Stimulated activated CD8-positive, alpha-beta memory T cell treated with anti-CD3 and anti-CD28 coated beads, Interleukin-15, amount 100 ng/mL, for 4 hours (primary cell): ENCODE measurements at places on chromosomes 4 and X.

GRCh38 chr4:16914208-16914607 is 15.8 kb upstream of the LDB2 start:
- no peak for DNase-seq

- DNase-seq: no peak
Measured at GRCh38 chr4:166044871-166045270, 171.8 kb downstream of the TLL1 start.

GRCh38 chrX:69161786-69162349 is 3.4 kb downstream of the PJA1 start:
- no peak for DNase-seq

DNA sequence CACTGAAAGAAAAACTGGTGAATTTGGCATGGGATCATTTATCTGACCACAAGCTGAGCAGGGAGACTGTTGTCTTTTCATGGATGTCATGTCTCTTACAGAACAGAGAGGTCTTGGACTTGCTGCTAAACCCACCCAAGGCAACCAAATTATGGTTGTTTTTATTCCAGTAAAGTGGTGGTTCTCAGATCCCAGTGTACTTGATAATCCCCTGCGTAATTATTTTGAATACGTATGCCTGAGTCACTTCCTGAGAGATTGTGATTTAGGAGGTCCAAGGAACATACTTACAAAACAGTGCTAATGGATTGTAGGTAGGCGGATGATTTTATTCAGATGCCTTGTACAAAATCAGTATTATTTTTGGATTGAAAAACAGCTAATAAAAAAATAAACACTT is 585.6 kb downstream of the IL1RAPL1 start:
- DNase-seq: no peak

DNA sequence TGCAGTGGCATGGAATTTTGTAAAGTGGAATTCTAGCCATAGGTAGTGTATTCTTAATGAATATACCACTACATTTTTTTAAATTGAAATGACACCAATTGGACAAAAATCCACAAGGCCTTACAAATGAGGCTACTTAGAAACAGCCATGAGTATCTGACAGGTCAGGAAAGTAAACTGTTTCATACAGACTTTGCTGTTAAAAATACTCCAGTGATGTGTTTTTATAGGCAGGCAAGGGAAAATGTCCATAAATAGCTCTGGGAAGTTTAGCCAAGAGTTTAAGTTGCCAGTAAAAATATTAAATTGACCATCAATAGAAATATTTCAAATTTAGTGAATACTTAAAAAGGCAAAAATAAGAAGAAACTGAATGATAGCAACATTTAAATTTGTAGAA is 41.8 kb upstream of the PDLIM5 start:
- DNase-seq: no peak

- DNase-seq: no peak
Measured at GRCh38 chrX:148784137-148784536, 283.7 kb downstream of the AFF2 start.

DNA sequence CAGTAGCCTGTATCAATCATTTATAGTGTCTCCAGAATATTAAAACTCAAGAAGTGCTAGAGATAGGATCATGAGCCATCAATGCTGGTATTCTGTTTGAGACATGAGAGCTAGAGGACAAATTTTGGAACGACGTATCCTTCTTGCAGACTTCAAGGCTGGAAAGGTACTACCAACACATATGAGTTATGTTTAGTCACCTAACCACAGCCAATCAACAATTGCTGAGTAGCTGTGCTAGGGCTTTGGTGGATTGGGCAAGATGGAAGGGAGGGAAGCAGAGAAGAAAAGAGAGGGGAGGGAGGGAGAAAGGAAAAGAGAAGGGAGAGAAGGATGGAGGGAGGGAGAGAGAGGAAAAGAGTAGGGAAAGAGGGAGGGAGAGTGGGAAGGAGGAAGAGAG is 21.6 kb upstream of the RAI2 start:
- DNase-seq: no peak

DNA sequence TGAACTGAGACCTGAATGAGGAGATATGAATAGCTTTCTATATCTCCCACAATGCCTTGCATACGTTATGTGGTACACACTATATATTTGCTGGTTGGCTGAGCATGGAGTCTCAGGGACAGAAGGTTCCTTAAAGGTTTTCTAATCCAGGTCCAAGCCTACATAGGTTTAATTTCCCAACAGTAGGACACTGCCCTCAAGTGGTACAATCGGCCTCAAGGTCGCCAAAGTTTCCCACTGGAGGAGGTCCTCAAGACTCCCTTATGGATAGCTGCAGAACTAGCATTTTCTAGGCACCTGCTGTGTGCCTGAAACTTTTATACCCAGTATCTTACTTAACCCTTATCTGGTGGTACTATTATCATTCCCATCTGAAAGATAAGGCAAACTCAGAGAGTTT is 21.0 kb upstream of the EFNB1 start:
- DNase-seq: no peak

DNA sequence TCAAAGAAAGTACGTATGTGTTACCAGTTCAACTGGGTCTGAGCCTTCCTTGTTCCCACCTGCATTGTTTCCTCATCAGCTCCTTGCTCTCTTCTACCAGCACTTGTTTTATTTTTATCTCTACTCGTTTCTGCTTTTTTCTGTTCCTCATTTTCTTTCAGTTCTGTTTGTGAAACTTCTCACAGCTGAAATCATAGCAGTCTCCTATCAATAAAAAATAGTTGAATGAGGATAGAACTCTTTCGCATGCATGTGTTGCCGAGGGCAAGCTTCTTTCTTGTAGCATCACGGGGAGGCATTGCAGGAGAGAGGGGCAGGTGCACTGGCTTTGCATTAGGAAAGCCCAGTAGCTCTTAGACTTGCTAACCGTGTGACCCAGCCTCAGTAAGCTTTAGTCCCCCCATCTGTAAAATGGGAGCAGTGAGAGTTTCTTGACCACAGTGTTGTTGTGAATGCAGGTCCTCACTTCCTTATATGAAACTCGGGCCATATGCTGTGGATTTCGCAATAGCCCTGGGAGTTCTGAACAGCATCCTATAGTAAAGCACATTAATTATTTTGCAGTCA is 24.7 kb downstream of the OFD1 start:
- no peak for DNase-seq

- DNase-seq: no peak
Measured at GRCh38 chr4:22881411-22881810, 188.7 kb downstream of the GBA3 start.

- no peak for DNase-seq
Measured at GRCh38 chr4:101846550-101846949, 56.0 kb downstream of the BANK1 start.

DNA sequence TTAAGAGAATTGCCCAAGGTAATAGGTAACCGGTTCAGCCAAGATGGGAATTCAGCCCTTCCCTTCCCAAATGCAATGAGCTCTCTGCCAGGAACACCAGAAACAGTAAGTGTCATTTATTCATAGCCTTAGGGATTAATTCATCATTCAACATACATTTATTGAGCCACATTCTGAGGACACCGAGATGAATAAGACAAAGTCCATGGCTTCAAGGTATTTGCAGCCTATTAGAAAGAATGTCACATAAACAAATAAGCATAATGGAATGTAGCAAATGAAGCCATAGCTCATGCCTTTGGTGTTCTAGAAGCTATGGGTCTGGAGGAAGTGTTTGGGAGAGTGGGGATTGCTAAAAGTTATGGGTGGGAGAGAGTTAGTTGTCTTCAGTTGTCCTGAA is 6.3 kb upstream of the TAB3 start:
- DNase-seq: no peak

DNA sequence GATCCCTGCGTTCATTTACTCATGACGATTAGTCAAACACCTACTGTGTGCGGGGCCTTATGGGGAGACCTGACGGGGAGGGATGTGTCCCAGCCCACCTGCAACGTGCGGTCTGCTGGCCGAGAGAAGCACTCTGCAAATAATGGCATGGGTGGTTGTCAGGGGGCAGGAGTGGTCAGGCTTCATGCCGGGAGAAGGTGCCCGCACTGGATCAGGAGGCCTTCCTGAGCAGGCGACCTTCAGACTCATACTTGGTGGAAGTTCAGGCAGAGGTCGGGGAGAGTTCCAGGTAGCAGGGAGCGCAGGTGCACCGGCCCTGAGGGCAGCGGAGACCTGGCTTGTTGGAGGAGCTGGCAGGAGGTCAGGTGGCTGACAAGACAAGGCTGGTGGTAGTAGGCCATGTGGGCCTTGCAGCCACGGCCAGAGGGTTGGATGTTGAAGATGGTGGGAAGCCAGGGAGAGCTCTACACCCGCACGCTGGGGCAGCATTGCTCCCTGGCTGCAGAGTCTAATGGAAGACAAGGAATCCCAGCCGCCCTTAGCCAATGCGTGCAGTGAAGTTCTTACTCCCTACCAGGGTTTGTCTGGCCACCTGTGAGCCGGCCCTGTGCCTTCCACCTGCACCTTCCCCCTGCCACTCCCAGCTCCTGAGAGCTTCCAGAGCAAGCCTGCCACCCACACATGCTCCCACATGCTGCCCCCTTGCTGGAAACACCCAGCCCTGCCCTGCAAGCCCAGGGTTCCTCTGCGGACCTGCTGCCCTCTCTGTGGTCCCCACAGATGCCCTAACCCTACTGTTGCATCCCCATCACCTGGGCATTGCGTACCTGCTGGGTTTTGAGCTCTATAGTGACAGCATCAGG is 97.3 kb downstream of the PSAPL1 start:
- DNase-seq: no peak

DNA sequence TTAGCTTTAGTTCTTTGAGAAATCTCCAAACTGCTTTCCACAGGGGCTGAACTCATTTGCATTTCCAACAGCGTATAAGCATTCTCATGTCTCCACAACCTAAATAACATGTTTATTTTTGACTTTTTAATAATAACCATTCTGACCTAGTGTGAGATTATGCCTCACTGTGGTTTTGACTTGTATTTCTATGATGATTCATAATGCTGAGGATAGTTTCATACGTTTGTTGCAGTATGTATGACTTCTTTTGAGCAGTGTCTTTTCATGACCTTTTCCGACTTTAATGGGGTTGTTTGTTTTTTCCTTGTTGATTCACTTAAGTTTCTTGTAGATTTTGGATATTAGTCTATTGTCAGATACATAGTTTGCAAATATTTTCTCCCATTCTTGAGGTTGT is 1833.0 kb upstream of the PCDH10 start:
- no peak for DNase-seq

DNA sequence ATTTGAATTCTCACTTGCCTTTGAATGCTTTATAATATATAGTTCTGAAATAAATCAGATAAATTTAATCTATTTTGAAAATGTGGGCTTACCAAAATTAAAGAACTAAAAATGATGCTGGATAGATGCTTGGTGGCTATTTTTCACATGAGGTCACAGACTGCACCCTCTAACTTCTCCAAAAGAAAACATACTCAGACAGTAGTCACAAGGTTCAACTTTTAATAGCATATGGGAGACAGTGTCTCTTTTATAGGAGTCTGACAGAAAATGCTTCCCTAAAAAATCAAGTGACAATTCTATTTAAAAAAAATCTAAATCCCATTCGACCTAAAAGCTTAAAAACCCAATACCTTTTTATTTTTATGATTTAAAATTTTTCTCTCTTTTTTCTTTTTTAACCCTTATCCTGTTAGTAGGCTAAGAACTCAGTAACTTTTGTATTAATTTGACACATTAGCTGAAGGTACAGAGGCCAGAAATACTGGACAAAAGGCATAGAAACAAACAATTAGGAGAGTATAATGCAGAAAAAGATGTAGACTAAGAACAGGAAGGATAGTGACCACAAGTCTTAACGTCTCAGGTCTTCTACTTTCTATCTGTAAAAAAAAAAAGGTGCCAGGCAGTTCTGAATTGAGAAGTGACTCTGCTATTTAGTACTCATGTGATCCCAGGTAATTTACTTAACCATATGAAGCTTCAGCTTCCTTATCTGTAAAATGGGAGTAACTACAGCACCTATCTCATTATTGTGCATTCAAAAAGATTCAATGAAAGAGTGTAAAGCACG is 7.6 kb downstream of the TIGD4 start:
- no peak for DNase-seq

GRCh38 chrX:48509245-48509590 is 426 bp downstream of the PORCN start:
- DNase-seq: no peak

DNA sequence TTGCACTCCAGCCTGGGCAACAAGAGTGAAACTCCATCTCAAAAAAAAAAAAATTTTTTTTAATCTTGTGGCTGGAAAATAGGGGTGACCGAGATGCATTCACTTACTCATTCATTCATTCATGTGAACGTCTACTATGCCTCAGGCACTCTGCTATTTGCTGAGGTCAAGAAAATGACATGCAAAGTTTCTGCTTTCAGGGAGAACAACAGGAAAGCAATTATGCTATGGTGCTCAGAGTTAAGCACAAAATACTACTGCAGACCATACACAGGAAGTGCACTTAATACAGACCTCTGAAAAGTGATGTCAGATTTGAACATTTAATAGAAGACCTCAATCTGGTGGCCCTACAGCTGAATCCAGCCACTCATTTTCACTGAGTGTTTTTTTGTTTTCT is 59.6 kb upstream of the DUSP21 start:
- no peak for DNase-seq

DNA sequence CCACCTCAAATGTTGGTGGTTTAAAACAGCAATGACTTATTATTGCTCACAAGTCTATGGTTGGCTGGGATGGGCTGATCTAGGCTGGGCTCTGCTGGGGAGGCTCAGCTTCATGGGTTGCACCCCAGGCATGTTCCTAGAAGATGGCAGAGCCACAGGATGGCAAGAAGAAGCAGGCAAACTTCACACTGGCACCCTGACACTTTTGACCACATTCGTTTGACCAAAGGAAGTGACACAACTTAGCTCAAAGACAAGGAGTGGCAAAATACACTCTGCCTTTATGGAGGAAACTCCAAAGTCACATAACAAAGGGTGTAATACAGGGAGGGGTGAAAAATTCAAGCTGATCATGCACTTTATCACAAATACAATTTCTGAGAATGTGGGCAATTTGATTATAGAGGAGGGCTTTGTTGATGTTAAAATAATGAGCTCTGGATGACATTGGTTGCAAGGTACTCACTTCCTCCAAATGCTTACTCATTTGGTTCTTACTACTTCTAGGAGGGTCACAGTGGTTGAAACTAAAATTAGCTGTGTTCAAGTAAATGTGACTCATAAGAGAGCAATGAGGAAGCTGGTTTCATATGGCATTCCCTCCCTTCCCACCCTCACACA is 249.2 kb upstream of the RPS6KA3 start:
- no peak for DNase-seq

GRCh38 chr4:74527049-74527448 is 82.1 kb downstream of the AREG start:
- DNase-seq: no peak
